Psoas muscle (tissue), 8 donors: ENCODE measurements at places on chromosomes 16 and 17. TPM values are rescaled to one million over a fixed set of nuclear protein-coding genes. Genes with fewer than 3 reads are reported as not detected.
A peak's percentile ranks its signal among the peaks of the same experiment; 100 is the strongest.

SLFN14 gene
- total RNA-seq = not detected

CORO1A gene
- 6.8 TPM for total RNA-seq

CFAP97D1 gene
- total RNA-seq = not detected

- DNase-seq = no peak
Measured at GRCh38 chr16:12507366-12507765, 296.3 kb downstream of the CPPED1 start.

DNA sequence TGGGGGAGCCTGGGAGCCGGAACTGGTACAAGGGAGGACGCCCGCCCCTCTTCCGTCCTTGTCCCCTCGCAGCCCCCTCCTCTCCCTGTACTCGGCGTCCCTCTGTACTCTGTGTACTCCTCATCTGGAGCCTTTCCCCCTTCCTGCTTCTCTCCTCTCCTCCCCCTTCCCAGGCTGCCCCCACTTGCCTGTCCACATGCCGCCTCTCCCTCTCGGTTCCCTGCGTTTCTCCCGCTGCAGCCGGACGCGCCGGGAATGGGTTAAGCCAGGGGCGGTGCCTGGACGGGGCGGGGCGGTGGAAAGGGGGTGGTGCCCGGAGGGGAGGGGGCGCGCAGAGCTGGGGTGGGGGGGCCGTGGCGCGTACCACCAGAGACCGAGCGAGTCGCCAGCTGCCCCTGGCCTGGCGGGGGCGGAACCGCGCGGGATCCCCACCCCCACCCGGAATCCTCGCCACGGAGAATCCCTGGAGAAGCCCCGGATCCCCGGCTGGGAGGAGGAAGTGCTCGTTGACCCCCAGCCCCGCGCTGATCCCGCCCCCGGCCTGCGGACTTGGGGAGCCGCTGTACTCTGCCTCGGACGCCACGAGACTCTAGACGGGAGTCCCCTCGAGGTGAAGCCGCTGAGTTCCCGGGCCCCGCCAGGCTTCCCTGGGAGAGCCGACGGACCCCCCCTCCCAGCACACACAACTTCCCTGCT lies 22.6 kb downstream of the GJD3 start:
- DNase-seq = peak; percentile 87

- DNase-seq = no peak
Measured at GRCh38 chr16:54651440-54652195, 279.0 kb upstream of the IRX5 start.

DNA sequence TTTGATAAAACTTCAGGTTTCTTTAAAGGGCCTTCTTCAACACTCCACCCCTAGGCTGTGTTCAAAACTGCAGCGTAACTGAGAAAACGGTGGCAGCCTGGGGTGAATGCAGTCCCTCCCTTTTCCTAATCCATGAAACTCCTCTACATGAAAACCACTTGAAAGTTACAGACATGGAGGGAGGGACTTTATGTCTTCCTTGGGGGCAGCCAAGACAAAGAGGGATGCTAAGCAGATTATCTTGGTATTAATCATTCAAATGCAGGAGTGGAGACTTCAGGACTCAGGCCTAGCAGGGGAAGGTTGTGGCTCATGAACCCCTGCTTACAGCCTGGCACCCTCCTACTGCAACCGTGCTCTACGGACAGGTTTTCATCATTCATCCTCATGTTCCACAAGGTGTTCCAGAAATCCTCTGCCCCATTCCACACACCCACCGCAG lies 46.8 kb downstream of the RNF112 start:
- no peak for DNase-seq

- no peak for DNase-seq
Measured at GRCh38 chr17:67223924-67224323, 21.1 kb downstream of the HELZ start.
